ENCODE measurements at places on chromosomes 4 and X.
A peak's percentile ranks its signal among the peaks of the same experiment; 100 is the strongest.

- DNase-seq, result no peak
These were observed 116.9 kb downstream of the COL25A1 start for GRCh38 chr4:109185548-109185947.

- DNase-seq, result no peak
These were observed 1598.3 kb downstream of the PCDH18 start for GRCh38 chr4:135934026-135934425.

GRCh38 chrX:109299091-109299490, 182.8 kb downstream of the GUCY2F start:
- DNase-seq, result no peak

GRCh38 chr4:97235521-97235920, 907.8 kb downstream of the STPG2 start:
- DNase-seq, result no peak

- no peak for DNase-seq
These were observed 165.3 kb upstream of the FTHL17 start for GRCh38 chrX:31237189-31237588.

- DNase-seq, result peak; percentile 7
These were observed 52.9 kb downstream of the SUPT20HL2 start for GRCh38 chrX:24260842-24261550.

GRCh38 chr4:132227151-132227856, 921.8 kb upstream of the PCDH10 start:
- no peak for DNase-seq

- no peak for DNase-seq
These were observed 756.7 kb upstream of the FAM241A start for GRCh38 chr4:111388561-111388960.
